ENCODE measurements at places on chromosomes 11 and 22. TPM values are rescaled to one million over a fixed set of nuclear protein-coding genes. Genes with fewer than 3 reads are reported as not detected.

The DGAT2 gene
- total RNA-seq: 1.6 TPM

The PRRG4 gene
- 0.90 TPM for total RNA-seq

The VSIG10L2 gene
- total RNA-seq: not detected

The BDNF gene
- not detected for total RNA-seq

The PRR5L gene
- 6.0 TPM for total RNA-seq

The CCDC87 gene
- total RNA-seq: 0.23 TPM

The NXPE4 gene
- total RNA-seq: not detected

The MAPK12 gene
- total RNA-seq: 3.5 TPM

The GLB1L3 gene
- 9.8 TPM for total RNA-seq

The CDC42EP1 gene
- 0.32 TPM for total RNA-seq

The ISX gene
- not detected for total RNA-seq

The SF3A1 gene
- 244 TPM for total RNA-seq

The CHCHD10 gene
- total RNA-seq: 241 TPM

The ZW10 gene
- 20.2 TPM for total RNA-seq

The ABTB2 gene
- total RNA-seq: 1.4 TPM

GRCh38 chr11:74444173-74444826 is 23.0 kb downstream of the KCNE3 start:
- no peak for DNase-seq

- DNase-seq: no peak
These were observed 18.7 kb downstream of the EHF start for GRCh38 chr11:34639545-34639944.

- DNase-seq: no peak
These were observed 888.5 kb downstream of the NTM start for GRCh38 chr11:132258875-132259274.

DNA sequence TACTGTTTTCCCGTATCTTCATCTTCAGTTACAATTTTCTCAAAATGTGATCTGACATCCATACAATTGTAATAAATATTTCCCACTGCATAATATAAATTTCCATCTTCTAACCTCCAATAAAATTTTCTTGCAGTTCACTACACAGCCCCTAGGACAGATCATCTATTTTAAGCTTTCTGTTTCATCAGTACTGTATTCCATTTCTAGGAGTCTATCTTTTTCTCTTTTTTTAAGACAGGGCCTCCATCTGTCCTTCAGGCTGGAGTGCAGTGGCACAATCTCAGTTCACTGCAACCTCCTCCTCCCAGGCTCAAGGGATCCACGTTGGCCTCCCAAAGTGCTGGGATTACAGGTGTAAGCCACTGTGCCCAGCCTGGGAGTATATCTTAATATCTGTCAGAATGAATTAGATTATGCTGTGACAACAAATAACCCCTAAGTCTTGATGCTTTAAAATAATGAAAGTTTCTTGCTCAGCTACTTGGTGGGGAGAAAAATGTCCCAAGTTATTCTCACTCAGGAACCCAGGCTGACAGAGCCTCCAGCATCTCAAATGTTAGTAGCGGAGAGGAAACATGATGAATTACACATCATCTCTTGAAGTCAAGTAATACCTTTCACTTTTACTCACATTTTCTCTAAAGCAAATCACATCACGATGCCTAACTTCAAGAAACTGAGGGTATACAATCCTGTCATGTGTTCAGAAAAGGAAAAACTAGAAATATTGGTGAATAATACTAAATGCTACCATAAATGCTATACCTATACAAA is 92.2 kb downstream of the BUD13 start:
- no peak for DNase-seq

- DNase-seq: no peak
These were observed 143.4 kb upstream of the ANO3 start for GRCh38 chr11:26188554-26188953.

- DNase-seq: no peak
These were observed 75.5 kb downstream of the SCN3B start for GRCh38 chr11:123578778-123579481.

- no peak for DNase-seq
These were observed 1.4 kb downstream of the MUS81 start for GRCh38 chr11:65861533-65862183.

DNA sequence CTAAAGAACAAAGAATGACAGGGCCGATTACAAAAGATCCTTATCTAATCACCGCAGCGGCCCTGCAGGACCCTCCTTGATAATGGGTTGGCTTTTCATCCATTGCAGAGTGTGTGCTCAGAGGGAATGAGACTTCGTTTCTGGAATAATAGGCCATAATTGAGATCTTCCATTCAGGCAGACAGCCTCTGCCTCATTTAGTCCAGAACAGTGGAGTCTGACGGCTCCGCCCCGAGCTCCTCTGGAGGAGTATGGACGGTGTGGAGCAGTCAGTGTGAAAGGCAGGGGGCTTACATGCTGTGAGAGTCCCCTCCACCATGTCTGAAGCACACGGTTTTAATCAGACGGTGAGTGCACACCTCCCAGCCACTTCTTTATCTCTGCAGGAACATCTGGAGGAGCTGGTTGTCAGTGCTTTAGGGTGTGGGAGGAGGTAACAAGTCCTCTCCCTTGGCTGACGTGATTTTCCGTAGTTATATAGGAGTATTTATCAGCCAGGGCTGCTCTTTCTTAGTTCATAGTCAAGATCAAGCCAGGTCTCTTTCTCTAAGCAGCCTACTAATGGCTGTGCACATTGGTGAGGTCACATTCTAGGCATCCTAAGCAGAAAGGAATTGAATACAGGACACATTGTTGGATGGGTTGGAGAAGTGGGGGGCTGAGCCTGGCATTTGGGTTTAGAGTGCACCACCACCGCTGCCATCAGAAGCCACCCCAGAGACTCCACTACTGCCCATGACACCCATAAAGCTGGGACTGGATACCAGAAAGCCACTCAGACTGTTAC is 1477.9 kb downstream of the TBC1D22A start:
- no peak for DNase-seq

- DNase-seq: no peak
These were observed 569.3 kb downstream of the TBC1D22A start for GRCh38 chr22:47331750-47332149.

- no peak for DNase-seq
These were observed 12.3 kb downstream of the ATM start for GRCh38 chr11:108235192-108235591.

DNA sequence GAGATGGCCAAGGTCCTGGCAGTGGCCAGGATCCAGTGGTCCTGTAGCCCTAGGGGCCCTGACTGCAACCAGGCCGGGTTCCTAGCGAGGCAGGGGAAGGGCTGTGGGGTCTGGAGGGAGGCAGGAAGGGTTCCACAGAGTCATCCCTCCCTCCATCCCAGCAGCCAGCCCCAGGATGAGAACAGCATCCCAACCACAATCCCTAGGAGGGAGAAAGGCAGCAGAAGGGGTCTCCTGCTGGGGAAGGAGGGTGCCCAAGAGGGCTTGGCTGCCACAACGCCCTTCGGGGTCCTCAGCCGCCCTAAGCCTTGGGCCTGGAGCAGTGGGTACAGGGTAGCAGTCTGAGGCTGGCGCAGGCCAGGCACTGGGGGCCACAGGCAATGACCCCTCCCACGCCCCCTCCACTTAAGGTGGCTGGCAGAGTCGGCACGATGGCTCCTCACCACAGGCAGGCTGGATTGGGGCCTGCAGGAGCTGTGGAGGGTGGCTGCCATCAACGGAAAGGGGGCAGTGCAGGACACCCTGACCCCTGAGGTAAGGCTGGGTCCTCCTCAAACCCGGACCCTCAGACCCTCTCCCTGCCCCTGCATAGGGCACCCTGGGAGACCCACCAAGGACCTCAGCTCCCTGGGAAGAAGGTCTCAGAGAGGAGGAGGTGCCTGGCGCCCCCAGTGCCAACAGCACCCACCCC is 7.2 kb downstream of the SLC22A12 start:
- DNase-seq: no peak

Measured in activated naive CD8-positive, alpha-beta T cell treated with anti-CD3 and anti-CD28 coated beads for 36 hours (primary cell).